Stimulated activated CD4-positive, alpha-beta T cell treated with anti-CD3 and anti-CD28 coated beads, Interleukin-4, amount 100 ng/mL, for 4 hours (primary cell): ENCODE measurements at places on chromosomes 2 and 18.

DNA sequence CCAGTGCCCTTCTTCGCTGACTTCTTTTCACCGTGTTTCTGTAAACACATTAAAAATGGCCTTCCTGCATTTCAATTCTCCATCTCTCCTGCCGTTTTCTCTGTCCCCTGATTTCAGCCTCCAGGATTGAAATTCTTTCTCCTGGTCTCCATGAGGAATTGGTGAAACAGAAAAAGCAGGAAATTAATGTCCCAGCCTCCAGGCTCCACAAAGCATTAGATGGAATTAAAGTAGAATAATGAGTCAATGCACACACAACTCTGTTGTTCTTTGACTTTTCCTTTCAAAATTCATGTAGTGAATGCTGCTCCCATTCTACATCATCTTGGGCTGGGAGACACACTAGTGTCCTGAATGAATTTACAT lies 209.5 kb downstream of the KLHL29 start:
- no peak for DNase-seq

- no peak for DNase-seq
Observed at GRCh38 chr2:56267415-56267788, 83.6 kb downstream of the CCDC85A start.

DNA sequence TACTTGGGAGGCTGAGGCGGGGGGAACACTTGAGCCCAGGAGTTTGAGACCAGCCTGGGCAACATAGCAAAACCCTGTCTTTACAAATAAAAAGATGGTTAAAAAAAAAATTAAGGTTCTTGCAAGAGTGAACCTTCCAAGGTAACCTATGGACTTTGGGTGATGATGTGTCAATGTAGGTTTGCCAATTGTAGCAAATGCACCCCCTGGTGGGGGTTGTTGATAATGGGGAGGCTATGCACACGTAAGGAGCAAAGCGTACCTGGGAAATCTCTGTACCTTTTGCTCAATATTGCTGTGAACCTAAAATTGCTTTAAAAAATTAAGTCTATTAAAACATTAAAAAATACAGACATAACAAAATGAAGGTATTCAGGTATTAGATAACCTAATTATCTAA lies 70.4 kb downstream of the CWC22 start:
- DNase-seq, result peak; percentile 4

DNA sequence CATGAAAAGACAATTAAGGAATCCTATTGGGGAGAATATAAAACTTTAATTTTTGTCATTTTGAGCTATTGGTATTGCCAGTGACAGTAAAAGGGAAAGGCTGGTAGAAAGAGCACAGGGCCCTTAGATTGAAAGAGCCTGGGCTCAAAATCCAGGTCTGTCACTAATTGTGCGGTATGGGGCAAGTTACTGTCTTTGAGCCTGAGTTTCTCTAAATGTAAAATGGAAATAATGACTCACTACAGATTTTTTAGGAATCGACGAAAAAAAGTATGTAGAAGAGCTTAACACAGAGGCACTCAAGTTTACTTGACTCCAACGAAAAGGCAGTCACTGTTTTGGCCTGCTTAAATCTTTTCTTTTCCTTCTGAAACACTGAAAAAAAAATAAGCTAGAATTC lies 7.0 kb downstream of the NDUFV2 start:
- DNase-seq, result no peak

- DNase-seq, result no peak
Observed at GRCh38 chr18:8167673-8168072, 441.6 kb upstream of the RAB12 start.

DNA sequence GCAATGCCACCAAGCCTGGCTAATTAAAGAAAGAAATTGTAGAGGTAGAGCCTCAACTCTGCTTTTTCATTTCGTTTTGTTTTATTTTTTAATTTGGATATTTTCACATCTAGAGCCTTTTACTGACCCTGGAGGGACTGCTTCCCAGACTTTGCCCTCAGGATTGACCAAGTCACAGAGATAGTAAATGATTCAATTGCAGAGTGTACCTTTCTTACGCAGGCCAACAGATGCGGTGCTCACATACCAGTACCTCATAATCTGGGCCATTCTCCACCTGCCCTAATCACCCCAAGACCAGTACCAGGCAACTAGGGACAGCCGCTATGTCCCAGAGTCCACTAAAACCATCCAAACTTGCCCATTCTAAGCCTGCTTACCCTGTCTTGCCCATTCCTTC lies 110.8 kb downstream of the DDX1 start:
- no peak for DNase-seq
